Caco-2 (cell line): ENCODE measurements at places on chromosomes 13 and 19. TPM values are rescaled to one million over a fixed set of nuclear protein-coding genes. Genes with fewer than 3 reads are reported as not detected.

The KLF1 gene
- not detected in 2 replicates for total RNA-seq

The LGALS14 gene
- 1.2 and 2.4 TPM in 2 replicates for total RNA-seq

GRCh38 chr19:5971714-5972354 is 6.1 kb downstream of the RANBP3 start:
- no peak for DNase-seq

DNA sequence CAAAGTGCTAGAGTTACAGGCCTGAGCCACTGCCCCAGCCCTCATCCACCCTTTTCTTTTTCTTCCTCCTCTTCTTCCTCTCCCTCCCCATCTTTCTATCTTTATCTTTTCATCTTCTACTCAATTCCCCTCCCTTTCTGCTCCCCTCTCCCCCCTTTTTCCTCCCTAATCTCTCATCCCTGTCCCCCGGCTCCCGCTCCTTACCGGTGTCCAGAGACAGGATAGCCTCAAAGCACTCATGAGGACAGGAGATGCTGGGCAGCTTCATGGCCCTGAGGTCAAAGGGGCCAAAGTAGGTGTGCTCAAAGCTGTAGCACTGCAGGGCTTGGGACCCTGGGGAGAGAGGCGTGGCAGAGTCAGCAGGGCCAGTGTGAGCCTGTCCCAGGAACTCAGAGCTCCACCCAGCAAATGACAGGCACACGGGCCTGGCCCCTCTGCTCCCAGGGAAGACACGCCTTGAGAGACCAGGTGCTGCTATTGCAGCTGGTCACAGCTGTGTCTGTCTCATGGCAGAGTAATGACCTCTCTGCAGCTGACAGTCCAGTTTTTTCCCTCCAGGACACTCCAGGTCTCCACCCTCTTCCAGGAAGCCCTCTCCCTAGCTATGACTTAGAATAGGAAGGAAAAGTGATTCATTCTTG is 2.6 kb downstream of the LYPD5 start:
- no peak for DNase-seq

DNA sequence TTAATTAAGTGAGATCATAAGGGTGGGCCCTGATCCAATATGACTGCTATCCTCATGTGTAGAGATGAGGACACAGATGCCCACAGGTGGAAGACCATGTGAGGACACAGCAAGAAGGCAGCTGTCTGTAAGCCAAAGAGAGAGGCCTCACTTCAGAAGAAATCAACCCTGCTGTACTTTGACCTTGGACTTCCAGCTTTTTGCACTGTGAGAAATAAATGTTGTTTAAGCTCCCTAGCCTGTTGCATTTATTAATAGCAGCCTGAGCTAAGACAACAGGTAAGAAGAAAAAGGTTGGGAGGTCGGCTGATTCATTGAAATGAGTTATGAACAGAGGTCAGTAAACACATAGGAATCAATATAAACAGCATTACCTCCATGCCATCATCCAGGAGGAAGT is 14.8 kb downstream of the PARP4 start:
- no peak for DNase-seq

- DNase-seq = no peak
These were observed 42.5 kb downstream of the WDFY2 start for GRCh38 chr13:51626749-51627148.

- DNase-seq = no peak
These were observed at the start of gene SULT2B1 for GRCh38 chr19:48551437-48552302. Gene SULT2B1 (plus strand): TSS chr19:48552172. CDS start chr19:48552253, 81 bp downstream.

GRCh38 chr19:55486971-55487923 is 989 bp upstream of the SSC5D start:
- DNase-seq = no peak
